Inflammatory macrophage (primary cell): ENCODE measurements at places on chromosomes 1 and 21.

DNA sequence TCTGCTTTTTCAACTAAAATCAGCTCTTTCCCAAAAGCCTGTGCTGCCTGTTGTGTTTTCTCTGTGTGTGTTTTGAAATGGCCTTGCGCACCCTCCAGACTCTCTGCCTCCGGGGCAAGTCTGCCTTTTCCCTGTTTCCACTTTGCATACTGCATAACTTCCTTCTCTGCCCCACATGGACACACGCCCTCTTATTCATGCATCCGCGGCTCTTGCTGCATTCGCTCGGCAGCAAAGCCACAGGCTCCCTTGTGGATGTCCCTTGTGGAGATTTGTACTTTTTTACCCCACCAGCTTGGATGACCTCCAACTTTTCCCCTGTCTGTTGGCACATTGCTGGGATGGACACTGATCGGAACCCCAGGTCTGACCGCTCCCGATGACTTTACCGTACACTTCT, 147.6 kb downstream of the ADSS2 start:
- DNase-seq: peak; percentile 83

DNA sequence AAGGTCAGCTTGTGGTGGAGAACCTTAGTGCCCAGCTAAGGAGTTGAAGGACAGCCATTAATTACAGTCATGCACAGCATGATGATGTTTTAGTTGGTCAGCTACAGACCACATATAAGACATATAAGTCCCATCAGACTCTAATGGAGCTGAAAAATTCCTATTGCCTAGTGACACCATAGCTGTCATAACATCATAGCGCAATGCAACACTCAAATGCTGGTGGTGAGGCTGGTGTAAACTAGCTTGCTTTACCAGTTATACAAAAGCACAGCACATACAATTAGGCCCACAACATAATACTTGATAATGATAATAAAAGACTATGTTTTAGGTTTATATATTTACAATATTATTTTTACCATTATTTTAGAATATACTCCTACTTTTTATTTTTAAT, 4.0 kb downstream of the ECHDC2 start:
- no peak for DNase-seq

GRCh38 chr1:65216989-65217388, 69.0 kb downstream of the AK4 start:
- DNase-seq: no peak

DNA sequence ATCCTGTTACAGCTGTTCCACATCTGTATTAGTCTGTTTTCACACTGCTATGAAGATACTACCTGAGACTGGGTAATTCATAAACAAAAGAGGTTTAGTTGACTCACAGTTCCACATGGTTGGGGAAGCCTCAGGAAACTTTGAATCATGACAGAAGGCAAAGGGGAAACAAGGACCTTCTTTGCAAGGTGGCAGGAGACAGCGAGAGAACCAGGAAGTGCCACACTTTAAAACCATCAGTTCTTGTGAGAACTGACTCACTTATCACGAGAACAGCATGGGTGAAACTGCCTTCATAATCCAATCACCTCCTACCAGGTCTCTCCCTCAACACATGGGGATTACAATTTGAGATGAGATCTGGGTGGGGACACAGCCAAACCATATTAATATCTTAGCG, 110.3 kb upstream of the TRABD2B start:
- DNase-seq: peak; percentile 15

DNA sequence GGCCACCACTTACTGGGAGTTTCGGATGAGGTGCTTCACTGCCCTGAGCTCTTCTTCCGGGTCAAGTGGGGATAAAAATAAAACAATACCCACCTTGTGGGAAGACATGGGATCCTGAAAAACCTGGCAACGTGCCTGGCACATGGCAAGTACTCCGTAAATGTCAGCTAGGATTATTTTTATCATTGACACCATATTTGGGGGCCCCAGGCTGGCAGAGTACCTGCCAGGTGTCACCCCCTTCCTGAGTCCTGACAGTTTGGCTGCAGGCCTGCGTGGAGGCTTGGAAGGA, 9.2 kb upstream of the EPHA2 start:
- DNase-seq: no peak

GRCh38 chr1:2505461-2505994, 20.9 kb downstream of the PANK4 start:
- DNase-seq: no peak

DNA sequence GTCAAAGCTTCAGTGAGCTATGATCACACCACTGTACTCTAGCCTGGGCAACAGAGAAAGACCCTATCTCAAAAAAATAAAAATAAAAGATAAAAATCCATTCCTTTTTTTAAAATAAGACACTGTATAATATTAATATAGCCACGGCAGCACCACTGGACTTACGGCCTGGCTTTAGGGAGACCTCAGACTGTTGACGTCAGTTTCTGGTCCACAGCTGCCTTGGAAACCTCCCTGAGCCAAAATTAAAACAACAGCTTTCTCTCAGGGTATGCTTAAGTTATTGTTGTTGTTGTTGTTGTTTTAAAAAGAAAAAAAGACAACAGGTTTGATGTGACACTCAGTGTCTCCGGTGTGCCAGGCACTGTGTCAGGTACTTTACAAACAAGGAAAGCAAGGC, 42.0 kb downstream of the CAPZB start:
- no peak for DNase-seq

- no peak for DNase-seq
Measured at GRCh38 chr1:245874942-245875580, 632.0 kb downstream of the SMYD3 start.

- no peak for DNase-seq
Measured at GRCh38 chr21:28754127-28754611, 238.5 kb downstream of the LTN1 start.

DNA sequence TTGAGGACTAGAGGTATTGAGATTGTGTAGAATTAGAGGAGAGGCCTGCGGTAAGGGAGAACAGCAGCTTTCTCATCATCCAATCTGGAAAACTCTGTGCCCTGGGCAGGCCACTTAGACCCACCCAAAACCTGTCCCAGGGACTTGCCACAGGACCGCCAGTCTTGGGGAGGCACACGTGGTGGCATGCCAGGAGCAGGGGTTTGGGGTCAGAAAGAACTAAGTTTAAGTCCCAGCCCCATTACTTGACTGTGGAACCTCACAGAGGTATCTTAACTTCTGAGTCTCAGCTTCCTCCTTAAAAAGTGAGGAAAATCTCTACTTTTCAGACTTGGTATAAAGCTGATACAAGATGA, 356.6 kb downstream of the HHAT start:
- DNase-seq: no peak

DNA sequence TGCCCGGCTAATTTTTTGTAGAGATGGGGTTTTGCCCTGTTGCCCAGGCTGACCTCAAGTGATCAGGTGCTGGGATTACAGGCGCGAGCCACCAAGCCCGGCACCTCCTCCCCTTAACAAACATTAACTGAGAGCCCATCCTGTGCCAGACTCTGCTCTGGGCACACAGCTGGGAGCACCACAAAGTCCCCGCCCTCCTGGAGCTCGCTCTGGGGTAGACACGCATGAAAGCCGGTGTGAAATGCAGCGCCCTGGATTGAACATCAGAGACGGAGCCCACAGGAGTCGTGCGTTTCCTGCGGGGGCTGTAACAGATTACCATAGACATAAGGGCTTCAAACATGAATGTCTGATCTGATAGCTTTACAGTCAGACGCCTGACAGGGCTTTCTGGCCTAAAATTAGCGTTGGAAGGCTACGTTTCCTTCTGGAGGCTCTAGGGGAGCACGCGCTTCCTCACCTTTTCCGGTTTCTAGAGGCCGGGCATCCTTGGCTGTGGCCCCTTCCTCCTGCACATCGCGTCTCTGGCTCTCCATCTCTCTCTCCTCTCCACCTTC, 14.3 kb downstream of the SLC27A3 start:
- DNase-seq: no peak

DNA sequence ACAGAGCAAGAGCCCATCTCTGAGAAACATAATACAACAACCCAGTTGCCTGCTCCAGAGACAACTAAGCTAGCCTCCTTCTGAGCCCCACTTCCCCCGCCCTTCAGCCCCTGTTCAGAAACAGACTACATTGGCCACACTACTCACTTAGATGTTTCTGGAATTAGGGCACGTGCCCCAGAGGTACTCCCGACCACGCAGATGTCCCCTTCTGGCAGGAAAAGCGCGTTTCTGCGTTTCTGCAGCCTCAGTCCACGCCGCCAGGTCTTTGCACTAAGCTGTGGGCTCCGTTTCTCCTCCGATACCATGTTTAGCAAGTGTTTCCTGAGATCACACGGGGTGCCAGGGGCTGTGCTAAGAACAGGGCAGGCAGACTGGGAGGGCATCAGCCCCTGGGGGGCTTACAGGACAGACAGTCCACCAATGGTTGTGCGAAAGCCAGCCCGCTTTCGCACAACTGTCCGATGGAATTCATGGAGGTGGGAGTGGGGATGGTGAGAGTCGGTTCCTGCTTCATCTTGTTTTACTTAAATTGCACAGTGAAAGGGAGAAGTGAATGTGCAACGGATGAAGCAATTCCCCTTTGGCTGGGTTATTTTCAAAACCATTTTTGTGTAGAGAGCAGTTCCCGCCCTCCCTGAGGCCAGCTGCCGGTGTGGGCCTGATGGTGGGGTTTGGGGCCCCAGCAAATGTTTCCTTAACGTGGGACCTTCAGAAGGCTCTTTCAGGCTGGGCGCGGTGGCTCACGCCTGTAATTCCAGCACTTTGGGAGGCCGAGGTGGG, 2.7 kb downstream of the PIK3CD start:
- peak; percentile 85 for DNase-seq

DNA sequence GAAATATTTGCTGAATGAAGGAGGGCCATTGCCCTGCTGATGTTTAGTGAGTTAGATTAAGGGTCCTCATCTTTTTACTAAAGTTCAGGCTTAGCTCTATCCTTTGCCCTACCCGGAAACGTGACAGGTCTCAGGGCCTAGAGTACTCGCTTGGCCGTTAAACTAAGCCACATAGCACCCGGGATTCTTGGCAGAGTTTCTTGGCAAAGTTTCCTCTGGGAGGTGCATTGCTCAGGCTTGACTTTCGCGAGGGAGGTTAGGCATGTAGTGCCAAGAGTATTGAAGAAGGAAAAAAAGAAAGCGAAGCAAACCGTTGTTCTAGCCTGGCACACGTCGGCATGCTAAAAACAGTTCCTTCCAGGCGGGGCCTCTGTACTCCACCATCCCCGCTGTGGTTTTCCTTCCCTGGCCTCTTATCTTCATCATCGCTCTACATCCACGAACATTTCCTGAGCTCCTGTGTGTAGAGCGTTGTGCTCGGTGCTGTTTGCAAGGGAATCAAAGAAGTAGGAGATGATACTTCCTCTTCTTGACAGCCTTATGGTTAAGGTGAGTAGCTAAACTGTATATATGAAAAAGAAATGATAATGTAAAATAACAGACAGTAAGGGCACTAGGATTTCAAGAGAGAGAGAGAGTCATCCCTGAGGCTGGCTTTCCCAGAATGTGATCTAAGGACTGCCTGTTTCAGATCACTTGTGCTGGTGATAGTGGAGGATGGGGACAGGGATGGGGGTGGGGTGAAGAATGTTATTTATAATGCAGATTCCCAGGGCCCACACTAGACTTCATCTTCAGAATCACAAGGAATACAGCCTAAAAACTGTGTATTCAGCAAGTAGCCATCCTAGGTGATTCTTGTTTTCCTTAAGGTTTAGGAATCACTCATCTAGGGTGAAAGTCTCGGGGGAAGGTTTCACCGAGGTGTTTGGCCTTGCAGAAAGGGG, 18.8 kb downstream of the RNF220 start:
- DNase-seq: no peak

GRCh38 chr1:26630634-26631033, 65.2 kb upstream of the ARID1A start:
- DNase-seq: no peak

DNA sequence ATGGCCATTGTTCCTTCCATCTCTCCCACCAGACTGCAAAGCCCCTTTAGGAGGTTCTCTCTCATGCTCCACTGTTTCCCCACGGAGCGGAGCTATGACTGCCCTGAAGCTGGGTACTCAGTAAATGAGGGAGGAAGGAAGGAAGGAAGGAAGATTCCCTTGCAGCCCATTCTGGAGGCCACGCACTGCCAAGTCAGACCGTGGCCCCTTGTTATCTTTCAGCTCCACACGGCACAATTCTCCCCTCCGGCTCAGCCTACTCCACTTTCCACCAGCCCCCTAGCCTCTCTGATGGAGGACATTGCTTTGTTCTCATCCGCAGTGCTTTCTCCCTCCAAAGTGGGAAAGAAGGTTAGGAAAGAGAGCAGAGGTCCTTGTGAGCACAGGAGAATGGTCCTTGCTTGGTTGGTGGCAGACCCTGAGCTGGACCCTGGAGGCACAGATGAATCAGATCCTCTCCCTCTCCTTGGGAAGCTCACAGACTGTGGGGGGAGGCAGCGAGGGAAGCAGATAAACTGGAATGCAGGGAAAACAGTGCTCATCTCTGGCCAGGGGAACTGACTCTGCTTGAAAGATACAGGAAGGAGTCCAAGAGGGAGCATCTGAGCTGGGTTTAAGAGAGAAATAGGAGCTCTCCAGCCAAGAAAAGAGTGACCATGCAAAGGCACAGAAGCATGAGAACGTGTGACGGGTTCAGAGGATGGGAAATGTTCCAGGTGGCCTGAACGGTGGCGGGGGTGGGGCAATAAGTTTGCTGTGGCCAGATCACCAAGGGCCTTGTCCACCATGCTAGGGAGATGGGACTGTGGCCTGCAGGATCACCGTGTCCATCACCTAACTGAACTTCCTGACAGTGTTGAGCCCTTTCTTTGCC, 52.6 kb downstream of the GLIS1 start:
- no peak for DNase-seq

DNA sequence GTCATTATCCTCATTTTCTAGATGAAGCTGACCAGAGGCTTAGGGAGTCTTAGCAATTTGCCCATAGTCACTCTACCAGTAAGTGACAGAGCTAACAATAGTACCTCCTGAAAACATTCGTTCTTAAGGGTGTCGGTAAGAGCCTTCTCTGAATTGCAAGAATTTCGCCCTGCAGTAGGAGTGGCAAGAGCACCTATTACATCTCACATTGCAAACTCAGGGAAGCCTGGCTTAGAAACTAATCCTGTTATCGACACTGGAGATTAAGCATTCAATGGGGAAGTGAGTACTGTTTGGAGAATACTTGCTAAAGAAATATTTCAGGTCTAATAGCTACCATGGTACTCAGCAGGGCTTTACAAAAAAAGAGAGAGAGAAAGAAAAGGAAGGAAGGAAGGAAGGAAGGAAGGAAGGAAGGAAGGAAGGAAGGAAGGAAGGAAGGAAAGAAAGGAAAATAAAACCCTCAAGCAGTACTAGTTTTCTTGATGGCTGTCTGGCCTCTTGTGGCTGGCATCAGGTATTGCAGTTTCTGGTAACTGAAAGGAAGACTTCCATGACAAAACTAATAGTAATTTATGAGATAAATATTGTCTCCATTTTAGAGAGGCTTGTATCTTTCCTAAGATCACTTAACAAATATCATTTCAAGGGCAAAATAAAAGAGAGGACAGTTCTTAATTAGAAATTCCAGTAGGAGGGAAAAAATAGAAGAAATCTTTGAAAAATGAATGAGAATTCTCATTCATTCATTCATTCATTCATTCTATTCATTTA, 10.4 kb downstream of the C1orf226 start:
- DNase-seq: peak; percentile 42

- DNase-seq: peak; percentile 56
Measured at GRCh38 chr1:39491146-39491921, at the start of gene BMP8A. Gene BMP8A, plus strand, starts transcription at chr1:39491636. Its CDS starts 356 bp downstream, at chr1:39491992.

- DNase-seq: no peak
Measured at GRCh38 chr1:86150553-86151055, 6.0 kb downstream of the COL24A1 start.

GRCh38 chr1:239209591-239209990, 176.8 kb upstream of the CHRM3 start:
- no peak for DNase-seq

- peak; percentile 32 for DNase-seq
Measured at GRCh38 chr1:9294910-9295636, 2.4 kb downstream of the SPSB1 start.

GRCh38 chr1:204443871-204444581, 32.4 kb upstream of the PPP1R15B start:
- no peak for DNase-seq
